EH (cell line): ENCODE measurements at places on chromosomes 3 and 15.
A peak's percentile ranks its signal among the peaks of the same experiment; 100 is the strongest.

- no peak for DNase-seq
These were observed 61.3 kb downstream of the TBL1XR1 start for GRCh38 chr3:177135841-177136492.

- no peak for DNase-seq
These were observed 10.6 kb downstream of the RPL32 start for GRCh38 chr3:12830785-12831156.

GRCh38 chr15:78129751-78130287 lies 1.4 kb downstream of the CIB2 start:
- DNase-seq = no peak

GRCh38 chr15:60590935-60591495 lies 112.1 kb upstream of the ICE2 start:
- DNase-seq = peak; percentile 28

- DNase-seq = peak; percentile 86
These were observed 567 bp downstream of the PFN2 start for GRCh38 chr3:149969940-149970715.

- peak; percentile 57 for DNase-seq
These were observed 7.1 kb downstream of the TJP1 start for GRCh38 chr15:29815000-29815710.

GRCh38 chr3:56711344-56711743 lies 28.3 kb upstream of the TASOR start:
- DNase-seq = no peak

DNA sequence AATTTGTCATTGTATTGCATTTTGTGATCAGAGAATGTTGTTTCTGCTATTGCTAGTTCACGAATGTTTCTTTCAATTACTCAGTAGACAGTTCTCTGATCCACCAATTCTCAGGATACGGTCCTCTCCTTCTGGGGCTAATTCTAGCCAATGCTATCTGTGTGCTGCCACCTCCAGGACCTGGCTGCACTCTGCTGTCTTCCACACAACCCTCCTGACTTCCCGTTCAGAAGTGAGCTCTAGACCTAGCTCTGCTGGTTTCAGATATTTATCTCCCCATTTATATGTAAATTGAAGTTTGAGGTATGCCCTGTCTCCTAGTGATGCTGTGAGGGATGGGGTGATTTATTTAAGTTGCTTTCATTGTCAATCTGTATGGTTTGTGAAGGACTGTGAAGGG lies 21.7 kb upstream of the UBL7 start:
- peak; percentile 26 for DNase-seq

DNA sequence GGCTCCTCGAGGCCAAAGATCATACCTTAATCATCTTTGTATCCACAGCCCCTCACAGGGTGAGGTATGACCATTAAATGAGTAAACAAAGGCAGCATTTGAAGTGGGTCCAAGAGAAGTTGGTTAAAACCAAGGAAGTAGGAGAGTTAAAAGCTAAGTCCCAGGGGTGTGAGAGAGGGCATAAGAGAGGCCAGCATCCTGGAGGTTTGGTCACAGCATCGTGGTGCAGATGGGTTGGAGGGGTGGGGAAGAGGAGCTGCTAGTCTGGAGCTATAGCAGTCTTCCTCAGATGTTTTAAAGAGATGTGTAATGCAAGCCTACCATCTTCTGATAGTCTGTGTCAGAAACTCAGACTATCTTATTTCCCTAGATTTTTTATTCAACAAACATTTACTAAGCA lies 155.2 kb downstream of the GHSR start:
- no peak for DNase-seq

DNA sequence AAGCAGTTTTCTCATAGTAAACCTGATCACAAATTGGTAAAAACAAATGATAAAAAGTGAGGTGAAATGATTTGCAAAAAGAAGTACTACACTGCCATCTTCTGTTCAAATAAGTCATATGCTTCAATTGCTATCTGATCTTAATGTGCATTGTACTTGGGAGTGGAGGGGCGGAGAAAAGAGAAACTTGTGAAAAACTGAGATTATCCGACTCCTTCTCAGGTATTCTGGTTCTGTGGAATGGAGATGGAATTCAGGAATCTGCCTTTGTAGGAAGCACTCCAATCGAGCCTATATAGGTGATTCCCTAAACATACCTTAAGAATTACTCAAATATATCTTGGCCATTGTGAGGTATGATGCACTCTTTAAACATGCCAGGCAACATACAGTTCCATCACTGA lies 180.6 kb downstream of the CHL1 start:
- no peak for DNase-seq

DNA sequence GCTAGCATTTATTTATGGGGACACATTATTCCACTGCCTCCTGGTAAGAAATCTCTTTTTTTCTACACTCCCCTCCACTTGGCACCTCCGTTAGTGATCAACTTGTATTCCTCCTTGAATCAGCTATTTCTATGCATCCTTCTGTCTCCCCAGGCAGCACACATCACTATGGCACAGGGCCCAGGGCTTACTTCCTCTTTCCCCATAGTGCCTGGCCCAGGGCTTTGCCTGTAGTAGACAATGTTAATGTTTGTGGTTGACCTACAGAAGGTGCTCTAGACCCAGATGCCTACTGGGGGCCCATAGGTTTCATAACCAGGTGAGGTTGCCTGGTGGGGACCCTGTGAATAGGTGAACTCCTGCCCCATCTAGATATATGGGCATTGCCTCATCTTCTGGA lies 44.9 kb downstream of the EPHB1 start:
- DNase-seq = no peak

DNA sequence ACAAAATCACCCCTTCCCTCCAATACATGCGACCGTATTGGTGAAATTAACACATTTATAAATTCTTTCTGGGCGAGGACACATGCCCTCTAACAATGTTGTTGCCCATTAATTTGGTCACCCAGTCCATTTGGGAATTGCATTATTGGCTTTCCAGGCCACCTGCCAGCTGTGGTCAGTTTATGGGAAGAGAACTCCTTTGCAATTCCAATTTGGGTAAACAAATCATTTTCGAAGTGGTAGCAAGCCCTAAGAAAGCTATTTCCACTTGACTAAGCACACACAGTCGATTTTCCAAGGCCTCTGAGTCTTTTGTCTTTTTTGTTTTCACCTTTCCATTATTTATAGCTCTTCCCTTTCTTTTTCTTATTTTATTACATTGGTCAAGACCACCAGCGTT lies 362.3 kb upstream of the RGMA start:
- DNase-seq = no peak

DNA sequence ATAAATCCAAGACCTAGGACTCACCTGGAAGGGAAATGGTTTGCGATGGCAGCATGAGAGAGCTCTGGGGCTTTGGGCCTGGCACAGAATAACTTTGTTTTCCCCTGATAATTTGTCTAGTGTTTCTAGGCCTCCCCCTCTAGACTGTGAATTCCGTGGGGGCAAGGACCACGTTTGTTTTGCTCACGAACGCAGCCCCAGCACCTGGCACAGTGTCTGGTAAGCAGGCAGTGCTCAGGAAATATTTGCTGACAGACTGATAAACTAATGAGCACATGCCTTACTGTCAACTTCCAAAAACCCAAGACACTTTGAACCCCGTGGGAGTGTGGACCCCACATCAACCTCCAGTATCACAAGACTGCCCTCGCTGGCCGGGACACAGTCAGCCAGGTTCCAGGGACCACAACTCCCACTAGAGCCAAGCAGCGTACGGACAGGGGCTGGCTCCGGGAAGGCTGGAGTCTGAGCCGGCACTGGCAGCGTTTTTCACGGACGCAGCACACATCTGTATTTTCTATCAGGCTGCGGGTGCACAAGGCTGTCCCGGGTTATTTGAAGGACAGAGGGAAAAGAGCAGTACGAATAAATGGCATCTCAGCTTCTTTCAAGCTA lies 146.5 kb downstream of the XXYLT1 start:
- DNase-seq = no peak

DNA sequence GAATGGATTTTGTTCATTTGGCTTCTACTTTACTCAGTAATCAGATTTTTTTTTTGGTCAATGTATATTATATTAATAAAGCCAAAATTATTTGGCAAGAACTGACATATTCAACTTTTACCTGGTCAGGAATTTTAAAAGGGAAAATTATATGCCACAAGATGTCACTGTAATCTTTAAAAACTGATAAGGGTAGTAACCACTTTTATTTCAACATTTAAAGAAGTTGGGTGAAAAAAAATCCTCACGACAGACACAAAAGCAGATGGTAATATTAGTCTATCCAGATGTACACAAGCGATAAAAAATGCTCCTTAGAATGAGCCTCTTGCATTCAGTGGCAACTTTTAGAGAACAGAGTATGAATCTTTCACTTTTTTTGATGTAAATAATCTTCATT lies 101.9 kb downstream of the SERPINI1 start:
- DNase-seq = no peak

DNA sequence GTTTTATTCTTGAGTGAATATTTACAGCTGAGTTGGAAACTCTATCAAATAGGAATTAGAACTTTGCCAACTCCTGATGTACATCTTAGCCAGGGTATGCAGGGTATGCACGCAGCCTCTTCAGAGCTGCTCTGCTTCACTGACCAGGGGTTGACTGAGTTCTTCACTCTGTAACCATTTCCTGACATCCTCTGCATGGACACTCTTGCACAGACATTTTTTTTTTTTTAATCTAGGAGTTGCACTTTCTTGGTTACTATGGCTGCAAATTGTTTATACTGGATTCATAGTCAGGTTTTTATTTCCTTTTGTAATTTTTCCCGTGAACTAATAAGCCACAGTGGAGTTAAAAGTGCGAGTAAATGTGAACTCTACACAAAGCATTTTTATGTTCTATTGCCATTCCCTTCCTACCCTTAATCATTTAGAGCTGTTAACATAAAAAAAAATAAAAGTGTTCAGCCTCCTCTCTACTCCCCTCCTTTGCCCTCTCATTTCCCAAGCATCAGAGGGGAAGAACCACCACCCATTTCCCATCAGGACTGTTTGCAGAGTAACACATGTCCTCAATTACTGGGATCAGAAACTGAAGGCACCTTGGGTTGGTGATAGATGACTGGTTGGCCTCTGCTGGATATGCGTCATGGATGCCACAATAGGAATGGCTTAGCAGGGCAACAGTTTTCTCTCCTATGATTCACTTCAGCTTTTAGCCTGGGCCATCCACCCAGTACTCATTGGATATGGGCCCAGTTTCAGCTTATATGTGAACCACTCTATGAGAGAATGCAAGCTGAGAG lies 54.0 kb downstream of the DUT start:
- DNase-seq = peak; percentile 99

DNA sequence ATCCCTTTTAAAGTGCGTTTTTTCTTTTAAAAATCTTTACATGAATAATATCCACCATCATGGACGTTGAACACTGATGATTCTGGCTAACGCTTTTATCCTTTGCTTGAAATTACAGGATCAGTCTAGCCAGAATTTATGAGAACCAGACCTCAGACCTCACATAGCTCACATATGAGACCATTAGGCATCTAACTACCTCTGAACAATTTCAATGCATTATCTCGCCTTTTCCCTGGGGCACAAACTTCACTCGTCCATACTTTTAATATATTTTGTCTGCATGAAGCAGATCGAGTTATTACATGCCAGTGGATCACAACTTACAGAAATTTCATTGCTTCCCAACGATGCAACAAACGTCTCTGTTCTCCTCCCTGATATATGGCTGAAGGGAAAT lies 105.6 kb downstream of the MEIS2 start:
- DNase-seq = no peak

GRCh38 chr3:55673764-55674163 lies 186.7 kb upstream of the WNT5A start:
- DNase-seq = no peak

- DNase-seq = no peak
These were observed 29.1 kb downstream of the SSR3 start for GRCh38 chr3:156525808-156526207.

DNA sequence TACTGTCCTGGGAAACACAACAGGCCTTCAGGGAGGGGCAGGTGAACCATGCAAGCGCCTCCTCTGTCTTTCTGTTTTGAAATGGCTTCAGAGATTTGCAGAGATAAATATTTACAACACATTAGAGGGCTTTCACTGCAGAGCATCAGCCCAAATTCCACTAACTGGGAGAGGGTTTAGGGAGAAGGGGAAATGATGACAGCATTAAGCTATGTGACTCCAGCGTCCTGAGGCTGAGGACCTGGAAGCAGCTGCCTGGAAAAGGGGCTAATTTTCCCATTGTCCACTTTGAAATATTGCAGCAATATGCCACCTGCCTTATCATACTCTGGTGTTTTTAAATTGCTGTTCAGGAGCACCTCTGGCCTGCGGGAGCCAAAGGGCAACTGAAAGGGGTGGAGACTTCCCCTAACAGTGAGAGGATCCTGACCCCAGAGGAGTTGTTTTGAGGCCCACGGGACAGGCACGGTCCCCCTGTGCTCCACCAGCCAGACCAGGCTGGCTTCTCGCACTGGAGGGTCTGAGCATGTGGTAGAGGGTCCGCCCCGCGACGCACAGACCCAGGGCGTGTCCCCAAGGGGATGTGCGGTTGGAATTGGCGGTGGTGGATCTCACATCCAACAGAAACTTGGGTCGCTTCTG lies 110.6 kb downstream of the XXYLT1 start:
- peak; percentile 87 for DNase-seq

GRCh38 chr15:44087578-44088465 lies 107.2 kb downstream of the FRMD5 start:
- DNase-seq = peak; percentile 92

- DNase-seq = peak; percentile 43
These were observed 33.2 kb upstream of the GOLGA8B start for GRCh38 chr15:34616613-34617012.

DNA sequence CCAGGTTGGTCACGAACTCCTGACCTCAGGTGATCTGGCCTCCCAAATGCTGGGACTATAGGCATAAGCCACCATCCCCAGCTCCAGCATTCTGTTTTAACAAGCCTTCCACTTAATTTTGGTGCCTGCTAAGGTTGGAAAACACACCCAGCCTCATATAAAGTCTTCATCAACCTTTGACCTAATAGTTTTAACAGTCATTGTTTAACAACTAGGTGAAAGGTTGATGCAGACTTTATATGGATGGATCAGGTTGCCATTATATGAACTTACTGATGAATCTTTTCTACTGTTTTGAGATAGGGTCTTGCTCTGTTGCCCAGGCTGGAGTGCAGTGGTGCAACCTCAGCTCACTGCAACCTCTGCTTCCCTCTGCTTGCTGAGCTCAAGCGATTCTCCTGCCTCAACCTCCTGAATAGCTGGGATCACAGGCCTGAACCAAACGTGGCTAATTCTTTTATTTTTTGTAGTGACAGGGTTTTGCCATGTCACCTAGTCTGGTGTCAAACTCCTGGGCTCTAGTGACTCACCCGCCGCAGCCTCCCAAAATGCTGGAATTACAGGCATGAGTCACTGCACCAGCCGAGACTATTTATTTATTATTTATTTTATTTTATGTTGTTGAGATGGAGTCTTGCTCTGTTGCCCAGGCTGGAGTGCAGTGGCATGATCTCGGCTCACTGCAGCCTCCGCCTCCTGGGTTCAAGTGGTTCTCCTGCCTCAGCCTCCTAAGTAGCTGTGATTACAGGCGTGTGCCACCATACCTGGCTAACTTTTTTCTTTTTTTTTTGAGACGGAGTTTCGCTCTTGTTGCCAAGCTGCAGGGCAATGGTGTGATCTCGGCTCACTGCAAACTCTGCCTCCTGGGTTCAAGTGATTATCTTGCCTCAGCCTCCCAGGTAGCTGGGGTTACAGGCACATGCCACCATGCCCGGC lies 3.1 kb upstream of the RPAP1 start:
- DNase-seq = peak; percentile 85

- no peak for DNase-seq
These were observed 179.2 kb downstream of the BCHE start for GRCh38 chr3:165658027-165658426.

GRCh38 chr3:34364335-34364734 lies 565.9 kb downstream of the PDCD6IP start:
- no peak for DNase-seq

- DNase-seq = peak; percentile 75
These were observed 8.8 kb downstream of the RPL39L start for GRCh38 chr3:187130346-187131066.

GRCh38 chr3:149122721-149123578 lies 6.5 kb upstream of the HPS3 start:
- DNase-seq = peak; percentile 17
